Endothelial cell of umbilical vein (primary cell): ENCODE measurements at places on chromosomes 7 and 10.

DNA sequence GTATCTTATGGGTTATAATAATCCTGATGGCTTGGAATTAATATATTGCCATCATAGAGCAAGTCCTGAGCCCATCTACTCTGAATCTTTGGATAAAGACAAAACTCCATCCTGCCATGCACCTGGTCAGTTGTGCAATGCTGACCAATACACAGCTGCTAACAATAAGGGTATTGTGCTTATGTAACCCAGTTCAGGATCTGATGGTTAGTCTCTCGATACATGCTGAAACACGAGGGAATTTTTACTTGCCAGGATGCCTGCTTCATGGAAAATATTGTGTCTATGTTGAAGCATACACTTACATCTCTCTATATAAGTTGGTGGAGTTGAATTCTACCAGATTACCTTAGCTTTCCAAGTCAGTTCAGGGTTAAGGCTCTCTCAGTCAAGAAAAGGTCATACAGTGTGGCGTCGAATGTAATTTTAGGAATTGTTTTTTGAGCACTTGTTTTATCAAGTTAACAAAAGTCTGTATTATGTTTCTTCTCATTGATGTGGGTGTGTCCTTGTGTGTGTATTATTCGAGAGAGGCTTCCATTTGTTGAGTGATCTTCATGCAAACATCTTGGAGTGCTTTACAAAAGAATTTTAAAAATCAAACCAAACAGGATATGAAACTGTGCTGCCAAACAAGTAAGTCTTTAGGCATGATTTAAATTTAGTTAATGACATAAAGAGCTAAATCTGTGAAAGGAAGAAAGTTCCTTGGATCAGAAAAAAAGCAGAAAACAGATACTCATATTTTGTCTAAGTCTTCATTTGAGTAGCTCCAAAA is 449.1 kb downstream of the SUGCT start:
- no peak for DNase-seq

DNA sequence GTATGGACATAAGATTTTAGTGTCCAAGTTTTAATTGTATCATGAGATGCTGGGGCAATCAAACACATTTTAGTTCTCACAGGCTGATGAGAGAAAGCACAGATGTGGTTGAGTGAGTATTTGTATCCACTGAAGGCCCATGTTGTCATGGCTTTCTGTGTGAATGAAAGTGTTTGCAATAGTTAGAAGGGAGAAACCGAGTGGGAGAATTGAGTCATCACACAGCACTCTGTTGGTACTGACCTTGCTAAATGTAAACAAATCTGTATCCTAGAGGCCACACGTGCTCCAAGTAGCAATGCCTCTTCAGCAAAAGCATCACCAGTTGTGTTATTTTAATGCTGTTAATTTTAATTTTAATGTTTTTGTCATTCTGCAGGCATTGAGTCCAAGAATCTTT is 121.2 kb downstream of the EMX2 start:
- DNase-seq: no peak

DNA sequence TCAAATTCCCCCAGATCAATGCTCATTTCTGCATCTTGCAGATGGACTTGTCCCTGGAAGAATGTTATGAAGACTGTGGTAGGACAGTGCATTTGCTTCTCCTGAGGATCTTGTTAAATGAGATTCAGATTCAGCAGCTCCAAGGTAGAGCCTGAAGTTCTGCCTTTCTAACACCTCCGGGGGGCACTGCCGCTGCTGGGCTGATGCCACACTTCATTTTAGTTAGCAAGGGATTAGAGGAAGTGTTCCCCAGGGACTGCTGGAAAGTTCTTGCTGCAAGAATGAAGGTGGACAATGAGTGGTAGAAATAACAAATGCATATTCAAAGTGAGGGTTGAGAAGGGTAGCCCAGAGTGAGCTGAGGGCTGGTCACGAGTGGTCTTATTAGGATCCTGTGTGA is 434.3 kb upstream of the AKR1E2 start:
- DNase-seq: peak; percentile 27

- no peak for DNase-seq
These were observed 315.9 kb upstream of the LRRN3 start for GRCh38 chr7:110775046-110775445.

DNA sequence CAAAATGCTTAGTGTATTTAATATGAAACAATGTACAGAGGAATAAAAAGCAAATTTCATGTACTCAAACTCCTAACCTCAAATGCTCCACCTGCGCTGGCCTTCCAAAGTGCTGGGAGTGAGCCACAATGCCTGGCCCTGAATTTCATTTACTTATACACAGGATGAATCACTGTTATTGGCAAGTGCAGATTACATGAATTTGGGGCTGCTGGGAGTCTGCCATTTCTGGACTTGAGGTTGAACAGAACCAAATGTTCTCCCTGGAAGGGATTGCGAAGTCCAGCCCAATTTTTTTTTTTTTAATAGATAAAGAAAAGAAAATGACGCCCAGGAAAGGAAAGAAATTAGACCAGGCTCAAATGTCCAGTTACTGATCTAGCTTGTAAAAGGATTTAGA is 6.8 kb upstream of the CSTF2T start:
- no peak for DNase-seq

GRCh38 chr10:48758411-48758810 is 73.7 kb downstream of the WDFY4 start:
- DNase-seq: no peak
